HepG2 (cell line): ENCODE measurements at places on chromosomes 6 and 20.
A peak's percentile ranks its signal among the peaks of the same experiment; 100 is the strongest.

DNA sequence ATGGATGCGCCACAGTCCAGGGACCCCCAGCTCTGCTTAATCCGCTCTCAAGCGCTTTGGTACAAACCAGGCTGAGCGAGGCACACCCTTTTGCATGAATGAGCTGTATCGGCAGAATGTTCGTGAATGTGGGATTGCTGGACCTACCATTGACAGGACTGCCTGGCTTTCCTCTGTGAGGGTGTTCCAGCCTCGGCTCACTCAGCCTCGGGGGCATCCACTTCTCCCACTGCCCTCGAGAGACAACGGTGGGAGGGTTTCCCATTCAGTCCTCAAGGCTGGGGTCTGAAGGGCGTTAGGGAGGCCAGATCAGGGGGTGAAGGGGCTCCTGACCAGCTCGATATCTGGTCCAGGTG, 17.4 kb downstream of the MDFI start:
- no peak for DNase-seq

DNA sequence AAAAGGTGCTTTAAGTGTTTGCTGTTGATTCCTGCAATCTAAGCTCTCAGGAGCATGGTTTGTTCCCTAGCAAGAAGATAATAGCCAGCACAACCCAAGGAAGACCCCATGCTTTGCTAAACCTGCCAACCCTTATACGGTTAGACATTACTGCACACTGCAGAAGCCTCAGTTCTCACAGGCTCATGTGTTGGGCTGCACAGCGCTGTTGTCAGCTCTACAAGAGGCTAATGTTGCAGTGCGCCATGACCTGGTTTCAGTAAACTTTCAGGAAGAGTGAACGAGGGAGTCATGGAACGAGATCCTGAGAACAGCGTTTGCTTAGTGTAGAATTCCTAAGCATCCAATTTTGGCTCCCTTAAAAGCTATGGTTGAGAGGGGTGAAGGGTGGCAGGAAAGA, 218.5 kb downstream of the ARHGAP18 start:
- DNase-seq: no peak

DNA sequence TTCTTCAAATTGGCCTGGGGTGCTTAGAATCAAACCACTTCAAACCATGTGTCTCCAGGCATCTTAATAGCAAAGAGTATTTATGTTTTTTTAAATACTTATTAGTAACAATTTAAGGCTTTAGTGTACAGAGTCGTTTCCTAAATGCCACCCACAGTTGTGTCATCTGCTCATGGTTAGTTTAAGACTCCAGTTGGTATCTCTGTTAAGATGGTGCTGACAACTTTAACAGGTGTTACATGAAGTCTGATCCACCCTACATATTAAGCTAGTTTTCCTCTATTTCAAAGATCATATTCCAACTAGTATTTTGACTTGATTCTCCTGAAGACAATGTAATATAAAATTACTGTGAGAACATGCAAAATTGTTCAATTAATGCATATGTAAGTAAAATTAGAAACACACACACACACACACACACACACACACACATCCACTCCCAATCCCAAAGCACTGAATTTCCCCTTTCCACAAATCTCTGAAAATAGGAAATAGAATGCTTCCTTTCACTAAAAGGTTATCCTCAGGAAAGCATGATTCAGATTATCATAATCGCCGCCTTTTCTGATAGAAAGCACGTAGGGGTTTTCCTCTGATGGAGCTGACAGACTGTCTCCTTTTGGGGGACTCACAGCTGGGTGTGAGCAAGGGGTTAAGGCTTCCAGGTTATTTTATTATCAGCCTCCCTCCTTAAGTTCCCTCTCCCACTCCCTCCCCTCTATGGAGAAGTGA, 10.5 kb downstream of the CNKSR3 start:
- DNase-seq: no peak

DNA sequence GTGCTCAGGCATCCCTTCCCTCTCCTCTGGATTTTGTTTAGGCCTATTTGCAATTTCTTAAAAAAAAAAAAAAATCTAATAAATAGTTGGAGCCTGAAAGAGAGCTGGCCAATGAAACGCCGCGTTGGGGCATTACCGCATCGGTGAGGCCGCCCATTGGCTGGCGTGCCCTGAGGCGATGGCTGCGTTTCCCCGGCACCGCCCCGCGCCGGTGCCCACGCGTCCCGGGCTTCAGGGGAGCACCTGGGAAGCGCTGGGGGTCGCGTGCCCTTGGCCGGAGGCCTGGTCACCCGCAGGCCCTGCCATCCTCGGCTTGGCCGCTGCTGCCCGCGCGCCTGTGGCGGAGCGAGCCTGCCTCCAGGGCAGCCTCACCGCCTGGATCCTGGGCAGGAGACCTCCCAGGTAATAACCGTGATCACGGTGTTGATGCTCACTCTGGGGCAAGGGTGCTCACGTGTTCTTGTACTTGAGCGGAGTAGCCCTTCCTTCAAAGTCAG, 155.4 kb downstream of the NRN1 start:
- no peak for DNase-seq

DNA sequence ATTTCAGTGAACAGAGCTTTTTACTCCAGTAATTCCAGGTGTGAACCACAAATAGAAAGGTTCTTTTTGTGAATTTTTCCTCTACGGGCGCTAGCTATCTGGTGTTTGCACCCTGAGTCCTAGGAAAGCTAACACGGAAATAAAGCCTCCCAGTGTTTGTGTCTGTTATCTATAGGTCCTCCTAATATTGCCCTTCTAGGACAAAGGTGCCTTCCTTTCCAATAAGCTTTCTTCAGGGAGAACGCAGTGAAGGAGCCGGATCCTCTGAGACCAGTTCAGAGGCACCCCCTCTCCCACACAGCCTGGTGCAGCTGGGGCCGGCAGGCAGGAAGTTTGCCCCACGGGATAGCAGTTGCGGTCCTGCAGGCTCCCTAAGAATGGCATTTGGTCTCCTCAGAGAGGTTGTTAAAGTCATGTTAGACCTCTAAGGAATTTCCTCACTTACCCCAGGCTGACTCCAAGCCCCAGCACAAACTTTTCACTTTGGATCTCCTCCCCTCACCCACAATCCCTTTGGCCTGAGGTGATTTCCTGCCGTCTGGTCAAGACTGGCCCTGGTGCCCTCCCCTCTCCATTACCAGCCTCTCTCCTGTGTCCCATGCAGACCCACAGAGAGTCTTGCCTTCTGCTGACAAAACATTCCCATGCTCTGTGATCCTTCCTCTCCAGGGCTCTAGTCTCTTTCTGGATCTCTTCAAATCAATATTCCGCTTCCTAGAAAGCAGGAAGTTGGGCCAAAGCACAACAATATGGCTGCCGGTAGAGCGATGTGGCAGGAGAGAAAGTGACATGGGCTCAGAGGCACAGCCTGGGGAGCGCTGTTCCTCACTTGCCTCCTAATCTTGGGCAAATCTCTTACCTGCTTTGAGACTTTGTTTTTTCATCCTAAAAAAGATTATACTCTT, 126.0 kb downstream of the MOXD1 start:
- DNase-seq: no peak

DNA sequence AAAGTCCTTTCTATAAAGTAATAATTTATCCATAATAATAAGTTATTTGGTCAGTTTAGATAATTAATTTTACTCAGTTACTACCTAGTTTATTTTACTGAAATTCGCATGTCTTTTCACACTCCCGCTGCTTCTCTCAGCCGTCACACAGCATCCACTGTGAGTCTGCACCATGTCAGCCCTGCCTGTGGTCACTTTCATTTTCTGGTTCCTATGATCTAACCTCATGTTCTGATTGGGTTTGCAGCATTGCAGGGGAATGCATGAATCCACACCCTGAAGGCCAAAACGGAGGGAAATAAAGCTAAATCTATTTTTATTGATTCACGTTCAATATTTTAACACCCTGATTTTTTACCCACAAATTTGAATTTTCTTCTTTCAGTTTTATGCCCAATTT, 47.4 kb downstream of the PDE10A start:
- no peak for DNase-seq

DNA sequence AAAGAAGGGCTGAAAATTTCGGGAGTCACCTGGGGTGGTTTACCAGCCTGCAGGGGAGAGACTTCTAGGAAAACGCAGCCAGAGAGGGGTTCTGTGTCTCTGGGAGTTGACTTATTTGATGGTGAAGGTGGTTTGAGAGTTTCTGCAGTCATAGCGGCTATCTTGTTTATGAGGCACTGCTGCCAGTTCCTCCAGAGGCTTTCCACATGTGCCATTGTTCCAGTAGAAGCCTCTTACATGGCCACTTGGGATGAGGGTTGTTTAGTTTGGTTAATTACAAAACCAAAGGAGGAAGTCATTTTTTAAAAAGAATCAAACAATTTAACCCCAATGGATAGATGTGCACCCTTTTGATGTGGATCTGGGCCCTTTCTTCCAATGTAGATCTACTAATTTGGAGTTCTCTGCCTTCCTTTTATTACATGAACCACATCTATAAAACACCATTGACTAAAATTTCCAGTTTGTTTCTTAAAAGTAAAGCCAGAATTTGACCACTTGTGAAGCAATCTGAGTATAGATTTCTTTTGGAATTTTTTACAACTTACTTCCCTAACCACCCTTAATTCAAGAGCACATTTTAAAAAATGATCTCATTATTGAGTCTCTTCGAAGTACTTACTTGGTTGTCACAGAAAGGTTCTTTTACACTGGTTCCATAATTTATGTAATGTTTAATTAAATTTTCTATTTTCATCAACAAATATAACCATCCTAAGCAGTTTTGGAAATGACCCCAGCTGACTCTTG, 97.6 kb downstream of the TCP11 start:
- no peak for DNase-seq

- no peak for DNase-seq
Measured at GRCh38 chr6:156126535-156126934, 650.6 kb upstream of the ARID1B start.

DNA sequence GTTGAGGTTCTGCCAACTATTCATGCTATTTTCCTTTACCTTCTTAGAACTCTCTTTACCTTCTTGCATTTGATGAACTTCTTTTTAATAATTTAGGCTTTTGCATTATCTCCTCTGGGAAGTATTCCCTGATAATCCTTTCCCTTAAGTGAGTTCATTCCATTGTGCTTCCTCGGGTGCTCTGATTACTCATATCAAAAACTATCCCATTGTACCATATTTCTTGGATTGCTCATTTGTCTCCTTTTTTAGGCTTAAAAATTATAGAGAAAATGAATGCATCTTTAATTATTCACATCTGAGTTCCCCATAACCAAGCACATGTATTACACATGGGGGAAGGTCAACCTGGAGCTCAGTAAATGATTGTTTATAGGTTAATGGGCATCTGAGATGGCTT, 2.5 kb downstream of the CALHM4 start:
- no peak for DNase-seq

DNA sequence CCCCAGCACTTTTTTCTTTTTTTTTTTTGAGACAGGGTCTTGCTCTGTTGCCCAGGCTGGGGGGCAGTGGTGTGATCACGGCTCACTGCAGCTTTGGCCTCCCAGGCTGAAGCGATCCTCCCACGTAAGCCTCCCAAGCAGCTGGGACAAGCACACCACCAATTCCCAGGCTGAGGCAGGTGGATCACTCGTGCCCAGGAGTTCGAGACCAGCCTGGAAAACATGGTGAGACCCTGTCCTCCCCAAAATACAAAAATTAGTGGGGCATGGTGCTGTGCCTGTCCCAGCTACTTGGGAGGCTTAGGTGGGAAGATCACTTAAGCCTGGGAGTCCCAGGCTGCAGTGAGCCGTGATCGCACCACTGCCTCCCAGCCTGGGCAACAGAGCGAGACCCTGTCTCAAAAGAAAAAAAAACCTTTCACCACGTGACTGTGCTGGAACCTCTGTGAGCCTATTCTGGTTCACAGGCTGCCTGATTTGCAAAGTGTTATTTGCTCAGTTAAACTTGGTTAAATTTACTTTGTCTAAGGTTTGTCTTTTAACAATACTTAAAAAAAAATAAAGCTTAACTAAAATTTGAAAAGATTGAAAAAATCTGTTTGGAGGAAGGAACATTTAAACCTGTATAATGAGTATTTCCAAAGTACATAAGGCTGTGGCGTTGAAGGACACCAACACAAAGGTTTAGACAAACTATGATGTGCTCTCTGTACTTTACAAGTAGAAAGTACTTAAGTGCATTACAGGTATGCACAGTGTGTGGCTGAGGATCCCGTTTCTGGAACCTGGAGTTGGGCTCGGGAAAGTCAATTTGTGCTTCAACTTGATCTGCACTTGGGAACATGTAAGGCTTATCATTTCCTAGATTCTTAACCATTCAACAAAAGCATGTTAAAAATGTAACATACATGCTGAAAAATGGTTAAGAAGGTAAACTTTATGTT, 55.0 kb downstream of the PPP1R3G start:
- DNase-seq: no peak

- DNase-seq: no peak
Measured at GRCh38 chr6:167805349-167806060, 21.2 kb upstream of the AFDN start.

DNA sequence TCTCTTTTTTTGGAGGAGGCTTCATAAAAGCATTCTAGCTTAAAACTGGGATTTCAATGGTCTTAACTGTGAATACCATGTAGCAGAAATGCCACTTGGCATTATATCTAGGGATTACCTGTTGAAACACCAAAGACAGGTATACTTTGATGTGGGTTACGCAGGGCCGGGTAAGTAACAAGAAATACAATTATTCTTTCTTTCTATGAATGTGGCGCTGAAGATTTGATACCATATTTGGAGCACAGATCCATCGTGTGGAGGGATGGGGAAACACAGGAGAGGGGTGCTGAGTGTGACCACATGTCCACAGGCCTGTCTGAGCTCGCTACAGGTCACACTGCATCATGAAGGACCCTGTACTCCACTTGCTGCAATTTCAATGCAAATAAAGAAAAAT, 257.8 kb downstream of the GMPR start:
- no peak for DNase-seq

DNA sequence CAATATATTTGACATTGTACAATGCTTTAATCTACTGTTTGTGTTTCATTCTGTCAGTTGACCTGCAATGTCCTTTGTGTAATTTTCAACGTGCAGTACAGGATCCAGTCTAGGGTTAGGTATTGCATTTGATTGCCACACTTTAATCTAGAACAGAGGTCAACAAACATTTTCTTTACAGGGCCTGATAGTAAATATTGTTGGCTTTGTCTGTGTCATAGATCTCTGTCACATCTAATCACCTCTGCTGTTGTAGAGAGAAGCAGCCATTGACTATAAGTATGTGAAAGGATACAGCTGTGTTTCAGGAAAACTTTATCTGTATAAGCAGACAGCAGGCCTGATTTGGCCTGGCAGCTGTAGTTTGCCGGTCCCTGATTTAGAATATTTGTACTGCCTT, 39.3 kb downstream of the ATRN start:
- DNase-seq: peak; percentile 87

DNA sequence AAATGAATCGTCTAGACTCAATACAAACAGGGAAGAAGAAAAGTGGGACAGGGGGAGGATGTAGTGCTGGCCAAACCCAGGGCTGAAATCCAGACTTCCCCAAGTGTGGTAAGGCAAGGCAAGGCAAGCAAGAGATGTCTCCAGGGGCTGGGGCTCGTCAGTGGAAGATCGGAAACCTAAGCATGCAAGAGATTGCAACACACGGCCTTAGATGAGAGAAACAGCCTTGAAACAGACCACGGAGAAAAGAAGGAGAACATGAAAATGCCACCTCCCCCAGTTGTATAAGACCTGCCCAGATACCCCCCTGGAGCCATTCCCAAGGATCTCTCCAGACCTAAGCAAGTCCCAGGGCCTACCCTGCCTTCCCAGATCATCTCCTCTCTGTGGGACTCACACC, 20.0 kb downstream of the VEGFA start:
- no peak for DNase-seq

GRCh38 chr20:48609491-48609978, 218.3 kb downstream of the PREX1 start:
- DNase-seq: peak; percentile 36

GRCh38 chr6:112180095-112180820, 74.1 kb downstream of the LAMA4 start:
- peak; percentile 90 for DNase-seq

GRCh38 chr6:117206944-117207687, 58.2 kb upstream of the VGLL2 start:
- DNase-seq: no peak
